Type B pancreatic cell (in vitro differentiated cells): ENCODE measurements at places on chromosomes 6 and 20.

DNA sequence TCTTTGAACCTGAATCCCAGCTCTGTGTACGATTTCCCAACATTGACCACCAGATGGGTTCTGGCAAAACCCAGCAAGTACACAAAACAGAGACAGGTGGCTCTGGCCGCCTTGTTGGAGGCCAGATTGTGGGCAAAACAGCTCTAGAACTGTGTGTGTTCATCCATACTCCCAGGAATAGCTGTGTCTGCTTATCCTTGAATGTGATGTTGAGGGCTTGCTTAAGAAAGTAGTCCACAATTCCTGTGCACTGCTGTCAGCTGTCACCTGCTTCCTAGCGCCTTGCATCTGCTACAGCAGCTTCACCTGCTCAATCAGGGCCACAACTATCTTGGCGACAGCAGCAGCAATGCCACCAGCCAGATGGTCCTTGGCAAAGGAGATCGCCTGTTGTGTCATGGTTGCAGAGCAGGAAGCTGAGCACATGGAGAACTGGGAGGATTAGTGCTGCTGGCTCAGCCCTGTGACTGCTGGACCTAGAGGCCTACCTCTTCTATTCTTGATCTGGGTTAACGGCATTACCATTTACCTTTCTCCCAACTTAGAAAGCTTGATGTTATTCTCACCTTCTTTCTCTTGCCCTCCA lies 3.7 kb upstream of the SMAP1 start:
- no peak for DNase-seq

GRCh38 chr6:68197356-68197755 lies 437.7 kb upstream of the ADGRB3 start:
- no peak for DNase-seq

DNA sequence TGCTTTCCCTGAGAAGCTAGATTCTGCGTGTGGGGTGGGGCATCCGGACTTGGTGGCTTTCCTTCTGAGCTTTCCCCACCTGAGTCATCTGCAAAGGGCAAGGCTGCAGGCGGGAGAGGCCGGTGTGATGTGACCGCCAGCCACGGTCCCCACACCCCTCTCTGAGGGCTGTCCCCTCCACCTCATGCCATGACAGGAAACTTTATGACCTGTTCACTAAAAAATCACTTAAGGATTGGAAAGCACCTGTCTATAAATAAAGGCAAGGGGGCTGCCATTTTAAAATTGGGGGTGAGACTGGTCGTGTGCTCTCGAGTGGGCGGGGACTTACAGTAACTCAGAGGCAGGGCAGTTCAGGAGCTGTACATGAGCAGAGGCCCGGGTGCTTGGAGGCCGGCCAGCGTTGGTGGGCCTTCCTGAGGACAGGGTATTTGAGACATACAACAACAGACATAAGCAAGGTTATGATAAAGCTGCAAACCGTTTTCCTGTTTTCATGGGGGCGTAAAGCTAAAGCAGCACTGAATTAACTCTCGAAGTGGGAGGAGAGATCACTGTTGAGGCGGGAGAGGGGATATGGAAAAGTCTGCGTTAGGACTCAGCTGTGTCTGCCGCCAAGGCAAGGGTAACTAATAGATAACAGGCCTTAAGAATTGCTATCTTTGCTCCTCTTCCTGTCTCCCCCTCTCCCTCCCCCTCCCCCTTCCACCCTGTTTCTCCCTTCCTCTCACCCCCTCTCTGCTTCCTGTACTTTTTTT lies 16.1 kb upstream of the SERPINB1 start:
- DNase-seq, result no peak

GRCh38 chr6:129485746-129486145 lies 224.2 kb downstream of the ARHGAP18 start:
- DNase-seq, result no peak

DNA sequence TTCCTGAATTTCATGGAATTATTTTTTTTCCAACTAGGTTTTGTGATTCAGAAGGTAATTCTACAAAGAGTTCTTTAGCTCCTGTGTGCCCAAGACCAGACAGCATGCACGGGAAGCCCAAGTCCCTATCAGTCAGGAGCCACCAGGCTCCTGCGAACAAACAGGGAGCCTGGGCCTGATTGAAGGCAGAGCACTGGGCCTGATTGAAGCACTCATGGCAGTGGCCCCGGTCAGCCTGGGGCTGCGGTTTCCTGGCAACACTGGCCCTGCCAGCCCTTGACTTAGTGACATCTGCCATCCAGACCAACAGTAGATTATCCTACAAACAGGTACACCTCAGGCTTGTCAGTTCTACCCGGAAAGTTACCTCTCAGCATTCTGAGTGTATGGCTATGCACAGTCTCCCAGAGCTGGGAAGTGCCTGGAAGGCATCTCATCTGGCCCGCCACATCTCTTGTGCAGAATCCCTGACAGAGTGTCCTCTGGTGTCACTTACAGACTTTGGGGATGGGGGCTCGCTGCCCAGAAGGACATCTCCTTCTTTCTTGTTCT lies 133.8 kb downstream of the VEGFA start:
- no peak for DNase-seq

- DNase-seq, result no peak
These were observed 13.6 kb upstream of the C20orf144 start for GRCh38 chr20:33648396-33649004.

DNA sequence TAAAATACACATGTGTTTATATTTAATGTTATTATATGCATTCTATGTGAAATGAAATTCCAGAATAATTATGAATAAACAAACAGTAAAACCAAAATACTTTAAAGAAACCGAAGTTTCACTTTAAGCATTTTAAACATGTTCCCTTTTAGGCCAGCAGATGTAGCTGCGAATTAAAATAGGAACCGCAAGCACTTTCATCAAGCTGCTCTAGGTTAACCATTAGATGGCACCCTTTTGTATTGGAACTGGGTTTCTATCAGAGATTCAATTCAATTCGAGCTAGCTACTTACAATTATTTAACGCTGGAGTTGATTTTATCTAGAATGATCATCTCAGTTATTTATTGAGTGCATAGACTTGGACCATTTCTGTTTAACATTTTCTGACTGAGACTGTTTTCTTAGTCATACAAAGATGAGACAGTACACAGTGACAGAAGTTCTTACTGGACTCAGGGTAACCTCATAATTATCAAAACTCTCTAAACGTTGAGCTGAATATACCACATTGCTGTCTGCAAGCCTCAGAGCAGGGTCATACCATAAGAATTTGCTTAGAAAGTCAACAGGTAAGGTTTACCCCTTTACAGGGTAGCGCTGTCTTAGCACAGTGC lies 8.5 kb downstream of the TMEM242 start:
- no peak for DNase-seq

- DNase-seq, result no peak
These were observed 35.1 kb downstream of the MAP3K5 start for GRCh38 chr6:136757150-136757549.

- DNase-seq, result no peak
These were observed 33.4 kb upstream of the PRELID3B start for GRCh38 chr20:59075934-59076508.

DNA sequence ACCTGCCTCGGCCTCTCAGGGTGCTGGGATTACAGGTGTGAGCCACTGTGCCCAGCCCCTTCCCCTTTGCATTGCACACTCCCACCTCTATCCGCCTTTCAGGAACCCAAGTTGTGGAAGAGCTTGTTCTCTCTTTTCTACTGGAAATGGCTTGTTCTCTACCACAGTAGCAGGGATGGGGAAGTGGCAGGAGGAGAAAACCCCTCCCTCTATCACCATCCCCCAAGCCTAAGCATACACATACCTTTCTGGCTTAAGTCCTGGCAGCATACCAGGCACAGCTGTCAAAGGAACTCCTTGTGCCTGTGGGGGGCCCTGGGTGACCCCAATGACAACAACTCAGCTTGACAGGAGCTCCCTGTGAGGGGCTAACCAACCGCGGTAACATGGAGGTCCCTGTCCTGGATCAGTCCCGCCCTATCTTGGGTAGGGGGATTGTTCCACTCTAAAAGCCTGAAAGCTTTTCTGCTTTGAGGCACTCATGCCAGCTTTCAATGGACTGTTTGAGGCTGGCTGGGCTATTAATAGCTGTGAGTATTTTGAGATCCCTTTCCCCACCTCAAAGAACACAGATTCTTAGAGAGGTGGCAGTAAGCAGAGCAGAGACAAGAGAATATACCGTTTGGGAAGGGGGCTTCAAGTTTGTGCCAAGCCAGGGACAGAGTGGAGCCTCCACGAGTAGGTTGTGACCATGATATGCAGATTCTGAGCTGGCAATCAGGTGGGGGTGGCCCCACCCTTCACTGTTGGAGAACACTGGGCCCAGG lies 2.3 kb downstream of the KLHDC3 start:
- no peak for DNase-seq

DNA sequence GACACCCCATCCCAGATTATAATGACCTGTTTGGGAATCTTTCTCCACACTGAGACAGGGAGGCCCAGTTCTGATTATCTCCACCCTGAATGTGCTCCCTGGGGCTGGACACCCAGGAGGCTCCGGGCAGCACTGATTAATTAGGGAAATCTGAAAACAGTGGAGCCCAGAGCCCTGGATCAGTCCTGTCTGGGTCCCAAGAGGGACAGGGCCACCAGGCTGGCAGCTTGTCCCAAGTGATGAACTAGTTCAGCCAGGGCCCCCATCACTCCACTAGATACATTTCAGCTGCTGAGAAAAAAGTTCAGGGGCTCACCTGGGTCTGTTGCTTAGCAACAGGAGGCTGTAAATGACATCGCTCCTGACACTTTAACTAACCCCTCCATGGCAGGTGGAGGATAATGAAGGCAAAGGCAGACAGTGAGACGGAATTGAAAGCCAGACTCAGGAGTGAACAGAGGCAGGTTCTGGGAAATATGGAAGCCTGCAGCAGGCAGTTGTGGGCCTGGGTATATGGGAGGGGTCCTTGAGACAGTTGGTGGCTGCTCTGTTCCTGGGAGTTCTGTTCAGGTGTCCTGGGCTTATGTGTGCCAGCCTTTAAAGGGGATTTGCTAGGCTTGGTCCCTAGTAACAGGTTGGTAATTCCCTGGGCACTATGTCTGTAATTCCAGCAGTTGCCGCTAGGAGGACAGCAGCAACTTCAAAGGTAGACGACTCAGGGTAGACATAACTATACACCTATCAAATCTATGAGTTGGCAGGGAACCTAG lies 78.3 kb upstream of the CTNNBL1 start:
- no peak for DNase-seq

DNA sequence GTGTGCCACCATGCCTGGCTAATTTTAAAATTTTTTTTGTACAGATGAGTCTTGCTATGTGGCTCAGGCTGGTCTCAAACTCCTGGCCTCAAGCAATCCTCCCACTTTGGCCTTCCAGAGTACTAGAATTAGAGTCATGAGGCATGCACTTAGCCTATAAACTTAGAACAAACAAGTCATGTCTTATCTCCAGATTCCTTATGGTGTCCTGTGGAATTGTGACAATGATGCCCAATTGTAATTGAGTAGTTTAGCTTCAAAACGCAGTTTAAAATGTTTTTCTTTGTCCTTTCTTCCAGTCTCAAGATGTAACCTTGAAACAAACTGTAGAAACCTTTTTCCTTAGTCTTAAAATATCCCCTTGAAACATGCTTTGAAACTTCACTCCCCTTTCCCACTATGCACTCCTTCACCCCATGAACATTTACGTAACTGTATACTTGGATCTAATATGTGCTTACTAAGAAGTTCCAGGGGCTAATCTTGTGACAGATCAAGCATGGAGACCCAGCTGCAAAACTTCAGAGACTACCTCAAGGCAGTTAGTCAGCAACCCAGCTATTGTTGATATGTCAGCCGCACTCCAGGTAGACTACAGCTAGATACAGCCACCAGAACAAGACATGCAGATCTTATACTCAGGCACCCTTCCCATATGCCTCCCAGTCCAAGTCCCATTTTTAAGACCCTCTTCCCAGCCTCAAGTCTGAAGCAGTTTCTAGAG lies 46.2 kb downstream of the MAN1A1 start:
- no peak for DNase-seq
